ENCODE measurements at places on chromosomes 11 and 22.
A peak's percentile ranks its signal among the peaks of the same experiment; 100 is the strongest.

DNA sequence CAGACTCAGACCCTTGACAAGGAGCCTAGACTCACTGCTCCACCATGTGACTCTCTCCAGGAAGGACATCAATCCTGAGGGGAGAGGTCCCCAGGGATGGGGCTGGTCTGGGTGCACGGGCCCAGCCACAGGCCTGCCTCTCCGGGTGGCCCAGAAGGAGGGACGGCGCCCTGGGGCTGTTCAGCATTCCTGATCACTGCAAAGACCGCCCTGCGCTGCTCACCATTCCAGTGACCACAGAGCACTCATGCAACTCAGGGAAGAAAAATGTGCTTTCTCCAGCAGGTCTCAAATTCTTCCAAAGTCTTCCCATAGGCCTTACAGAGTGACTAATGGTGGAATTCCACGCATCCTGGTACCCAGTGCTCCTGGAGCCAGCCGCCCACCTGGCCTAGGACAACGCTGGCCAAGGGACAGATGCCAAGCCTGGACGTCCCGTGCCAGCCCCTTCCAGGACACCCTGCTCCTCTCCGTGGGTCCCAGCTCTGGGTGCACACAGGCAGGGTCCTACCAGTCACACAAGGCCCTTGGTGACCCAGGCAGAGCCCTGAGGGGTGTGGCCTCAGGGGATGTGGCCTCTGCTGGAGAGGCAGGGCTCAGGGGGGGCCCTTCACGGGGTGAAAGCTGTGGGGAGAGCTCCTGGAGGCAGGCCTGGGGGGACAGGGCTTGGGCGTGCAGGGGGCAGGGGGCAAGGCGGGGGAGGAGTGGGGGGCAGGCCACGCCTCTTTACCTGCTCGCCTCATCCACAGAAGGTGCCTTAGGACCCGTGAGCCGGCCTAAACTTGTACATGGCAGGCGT lies 178.8 kb downstream of the IGLL1 start:
- no peak for DNase-seq

- DNase-seq = no peak
These were observed 19.2 kb upstream of the TH start for GRCh38 chr11:2190657-2191471.

GRCh38 chr22:23970816-23971486 lies 3.3 kb downstream of the DDT start:
- DNase-seq = no peak

- no peak for DNase-seq
These were observed 40.5 kb upstream of the TOP3B start for GRCh38 chr22:22022947-22023534.

- DNase-seq = no peak
These were observed 130.9 kb upstream of the BLID start for GRCh38 chr11:122246874-122247273.

- DNase-seq = no peak
These were observed 414.4 kb upstream of the CADM1 start for GRCh38 chr11:115918576-115918975.

- DNase-seq = peak; percentile 20
These were observed 18.1 kb downstream of the MRGPRD start for GRCh38 chr11:68962527-68963250.

DNA sequence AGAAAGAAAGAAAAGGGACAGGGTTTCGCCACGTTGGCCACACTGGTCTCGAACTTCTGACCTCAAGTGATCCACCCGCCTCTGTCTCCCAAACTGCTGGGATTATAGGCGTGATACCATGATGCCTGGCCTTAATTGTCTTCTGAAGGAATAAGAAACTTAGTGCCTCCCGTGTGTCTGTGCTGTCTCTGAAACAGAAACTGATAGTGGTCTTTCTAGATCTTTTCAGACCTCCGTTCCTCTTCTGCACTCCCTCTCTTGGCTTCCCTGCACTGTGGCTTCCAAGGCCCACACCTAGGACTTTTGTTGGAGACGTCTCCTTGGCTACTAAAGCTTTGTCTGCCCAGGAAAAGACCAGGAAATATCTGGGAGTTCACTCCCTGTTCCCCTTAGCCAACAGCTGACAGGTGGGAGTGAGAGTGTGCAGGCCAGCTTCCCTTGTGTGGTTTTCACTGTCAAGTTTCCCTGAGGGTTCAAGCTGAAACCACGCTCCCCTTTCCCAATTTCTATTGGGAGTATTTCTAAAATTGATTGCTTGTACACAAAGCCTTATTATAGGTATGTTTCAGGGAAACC lies 10.1 kb upstream of the HTR3B start:
- no peak for DNase-seq

GRCh38 chr11:19472679-19473078 lies 231.9 kb upstream of the E2F8 start:
- no peak for DNase-seq

GRCh38 chr11:118939953-118940598 lies 14.3 kb upstream of the BCL9L start:
- peak; percentile 33 for DNase-seq

- no peak for DNase-seq
These were observed 67.2 kb upstream of the MTMR2 start for GRCh38 chr11:95991101-95991500.
